CD4-positive, alpha-beta T cell treated with Interleukin-12 subunit alpha and Interleukin-12 subunit beta, for 1 hour (primary cell): ENCODE measurements at places on chromosomes 12 and 14.

- DNase-seq, result no peak
Measured at GRCh38 chr14:47658041-47658440, 17.4 kb downstream of the MDGA2 start.

DNA sequence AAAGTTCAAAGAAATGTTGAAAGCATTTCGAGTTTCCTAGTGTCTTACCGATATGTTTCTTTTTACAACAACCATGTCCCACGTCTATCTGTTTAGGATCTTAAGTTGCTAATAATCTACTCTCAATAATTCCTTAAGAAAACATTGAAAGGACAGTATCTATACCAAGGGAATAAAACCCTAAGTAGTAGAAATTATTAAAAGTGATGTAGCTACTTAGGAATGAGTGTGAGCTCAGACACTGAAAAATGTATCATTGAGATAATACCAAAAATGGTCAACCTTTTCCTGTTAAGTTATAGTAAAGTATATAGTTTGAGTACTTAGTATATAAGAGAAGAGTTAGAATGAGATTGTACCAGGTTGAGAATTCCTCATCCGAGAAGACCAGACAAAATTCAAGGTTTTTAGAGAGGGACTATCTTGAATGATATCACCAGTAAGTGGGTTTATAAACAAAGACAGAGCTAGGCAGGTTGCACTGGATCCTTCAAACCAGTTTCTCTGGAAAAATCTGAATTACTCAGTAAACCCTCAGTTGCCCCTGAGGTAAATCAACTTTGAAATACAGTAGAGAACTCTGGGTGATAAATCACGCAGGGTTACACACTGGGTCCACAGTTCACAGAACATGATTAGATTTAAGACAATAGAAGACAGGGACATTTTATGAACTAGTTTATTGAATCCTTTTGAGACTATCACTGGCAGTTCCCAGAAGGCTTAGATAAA lies 96.8 kb downstream of the ERGIC2 start:
- no peak for DNase-seq

DNA sequence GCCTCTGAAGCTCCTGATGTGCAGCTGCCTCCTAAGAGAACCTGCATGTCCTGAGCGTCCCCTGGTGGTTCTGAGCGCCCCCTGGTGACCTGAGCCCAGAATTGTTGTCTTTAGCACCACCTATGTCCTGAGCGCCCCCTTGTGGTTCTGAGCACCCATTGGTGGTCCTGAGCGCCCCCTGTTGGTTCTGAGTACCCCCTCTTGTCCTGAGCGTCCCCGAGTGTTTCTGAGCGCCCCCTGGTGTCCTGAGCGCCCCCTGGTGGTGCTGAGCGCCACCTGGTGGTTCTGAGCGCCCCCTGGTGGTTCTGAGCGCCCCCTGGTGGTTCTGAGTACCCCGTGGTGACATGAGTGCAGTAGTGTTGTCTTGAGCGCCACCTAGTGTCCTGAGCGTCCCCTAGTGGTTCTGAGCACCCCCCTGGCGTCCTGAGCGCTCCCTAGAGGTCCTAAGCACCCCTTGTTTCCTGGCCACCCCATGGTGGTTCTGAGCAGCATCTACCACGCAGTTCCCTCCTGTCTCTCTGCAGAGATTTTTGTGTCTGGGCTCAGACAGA lies 782.5 kb downstream of the TMEM121 start:
- DNase-seq, result peak; percentile 73

GRCh38 chr12:25052914-25053211 lies 104.0 kb upstream of the BCAT1 start:
- DNase-seq, result peak; percentile 34

DNA sequence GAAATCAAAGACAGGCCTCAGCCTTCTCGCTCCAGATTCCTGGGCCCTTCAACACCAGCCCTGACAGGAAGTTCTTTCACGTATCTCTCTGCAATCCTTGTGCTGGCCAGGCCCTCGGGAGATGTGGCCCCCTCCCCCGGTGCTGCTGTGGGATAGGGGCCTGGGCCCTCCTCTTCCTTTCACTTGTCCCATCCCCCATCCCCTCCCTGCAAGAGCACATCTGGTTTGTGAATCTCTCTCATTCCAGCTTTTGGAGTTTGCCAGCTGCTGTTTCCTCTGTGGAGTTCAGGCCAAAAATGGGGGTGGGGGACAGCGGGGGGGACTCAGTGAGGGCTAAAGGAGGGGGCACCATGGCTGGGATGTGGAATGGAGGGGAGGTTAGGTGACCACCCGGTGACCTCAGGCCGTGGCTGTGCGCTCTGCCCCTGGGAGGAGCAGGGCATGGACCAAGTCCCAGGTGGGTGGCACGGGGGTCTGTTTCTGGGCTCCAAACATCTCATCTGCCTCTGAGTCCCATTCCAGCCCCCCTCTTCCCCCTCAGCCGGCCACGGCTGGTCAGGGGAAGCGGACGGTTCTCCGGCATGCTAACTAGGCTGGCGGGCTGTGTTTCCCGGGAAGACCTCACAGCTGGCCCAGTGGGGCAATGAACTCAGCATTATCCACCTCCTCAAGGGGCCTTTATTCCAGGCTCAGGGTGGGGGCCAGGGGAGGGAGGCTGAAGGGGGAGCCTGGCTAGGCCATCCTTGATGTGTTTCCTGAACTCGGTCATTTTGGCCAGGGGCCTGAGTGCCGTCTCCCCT lies 7.4 kb downstream of the LRP1 start:
- no peak for DNase-seq

DNA sequence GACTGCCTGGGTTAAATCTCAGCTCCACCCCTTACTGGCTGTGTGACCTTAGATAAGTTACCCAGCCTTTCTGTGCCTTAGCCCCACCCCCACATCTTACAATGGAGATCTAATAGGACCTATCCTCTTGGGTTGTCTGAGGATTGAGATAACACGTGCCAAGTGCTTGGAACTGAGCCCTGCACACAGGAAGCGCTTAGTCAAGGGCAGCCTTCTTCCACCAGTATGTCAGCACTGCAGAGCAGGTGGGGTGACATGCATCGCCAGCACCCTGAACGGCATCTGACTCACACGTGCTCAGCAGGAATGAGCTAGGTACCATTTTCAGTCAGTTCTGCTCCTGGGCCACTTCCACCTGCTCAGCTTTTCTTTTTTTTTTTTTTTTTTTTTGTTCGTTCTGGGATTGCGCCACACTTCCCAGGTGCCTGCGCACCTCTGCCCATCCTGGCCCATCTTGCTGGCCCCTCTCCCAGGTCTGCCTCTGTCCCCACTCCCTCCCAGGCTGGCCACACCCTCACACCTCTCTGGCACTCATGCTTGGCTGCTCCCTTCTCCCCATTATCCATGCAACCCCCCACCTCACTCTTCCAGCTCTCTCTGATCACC lies 19.6 kb downstream of the LGMN start:
- DNase-seq, result no peak

GRCh38 chr14:70077720-70078119 lies 111.0 kb downstream of the SLC8A3 start:
- DNase-seq, result no peak

DNA sequence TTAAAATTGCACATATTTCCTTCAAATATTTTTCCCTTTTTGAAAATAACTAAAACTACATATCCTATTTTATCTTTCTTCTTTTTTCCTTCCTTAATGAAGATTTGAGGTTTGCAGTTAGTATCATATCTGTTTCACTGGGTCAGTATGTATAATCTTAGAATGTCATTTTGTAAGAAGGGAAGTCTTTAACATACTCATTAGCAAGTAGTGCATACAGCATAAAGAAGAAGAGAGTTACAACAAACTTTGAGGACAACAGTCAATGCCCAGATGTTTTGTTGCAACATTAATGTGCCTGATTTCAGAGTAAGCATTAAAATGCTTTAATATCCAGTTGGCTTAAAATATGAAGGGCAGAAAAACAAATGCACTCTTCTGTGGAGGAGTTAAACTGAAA lies 176.9 kb upstream of the FBXO33 start:
- DNase-seq, result no peak

GRCh38 chr12:65685514-65685913 lies 138.8 kb upstream of the HMGA2 start:
- no peak for DNase-seq

DNA sequence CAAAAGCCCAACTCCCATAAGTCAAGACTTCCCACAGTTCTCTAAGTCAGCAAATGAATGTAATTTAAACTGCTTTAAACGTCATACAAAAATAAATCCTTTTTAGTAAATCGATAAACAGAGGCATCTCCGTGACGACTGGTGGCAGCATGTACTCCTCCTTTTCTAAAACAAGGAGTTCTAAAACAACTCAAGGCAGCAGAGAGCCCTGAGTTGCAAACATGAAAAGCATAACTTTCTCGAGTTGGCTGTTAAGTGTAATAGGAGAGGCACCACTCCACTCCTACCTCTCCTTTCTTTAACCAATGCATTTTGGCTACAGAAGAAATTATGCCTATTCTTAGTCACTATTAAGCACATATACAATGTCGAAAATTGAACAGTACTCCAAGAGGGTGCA lies 22.0 kb downstream of the LTBR start:
- DNase-seq, result no peak

GRCh38 chr12:85296362-85296761 lies 16.3 kb downstream of the ALX1 start:
- no peak for DNase-seq

DNA sequence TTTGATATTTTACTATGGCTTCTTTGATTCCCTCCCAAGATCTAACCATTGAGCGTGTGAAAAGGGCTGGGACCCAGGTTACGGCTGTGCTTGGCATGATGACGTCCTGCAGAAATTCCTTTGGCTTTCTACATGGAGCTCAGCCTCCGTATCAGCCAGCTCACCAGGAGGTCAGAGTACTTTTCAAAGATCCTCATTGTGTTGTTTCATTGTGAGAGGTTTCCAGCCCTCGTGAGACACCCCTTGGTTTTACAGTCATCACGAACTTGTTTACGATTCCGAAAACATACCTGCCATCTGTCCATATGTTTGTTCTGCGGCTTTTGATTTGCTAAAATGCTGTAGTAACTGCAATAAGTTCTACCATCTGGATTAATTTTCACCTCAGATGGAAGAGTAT lies 453.1 kb downstream of the TMEM121 start:
- no peak for DNase-seq

GRCh38 chr12:69579029-69579428 lies 6.2 kb upstream of the CCT2 start:
- DNase-seq, result no peak

GRCh38 chr12:52965337-52965731 lies 16.4 kb downstream of the KRT18 start:
- no peak for DNase-seq

DNA sequence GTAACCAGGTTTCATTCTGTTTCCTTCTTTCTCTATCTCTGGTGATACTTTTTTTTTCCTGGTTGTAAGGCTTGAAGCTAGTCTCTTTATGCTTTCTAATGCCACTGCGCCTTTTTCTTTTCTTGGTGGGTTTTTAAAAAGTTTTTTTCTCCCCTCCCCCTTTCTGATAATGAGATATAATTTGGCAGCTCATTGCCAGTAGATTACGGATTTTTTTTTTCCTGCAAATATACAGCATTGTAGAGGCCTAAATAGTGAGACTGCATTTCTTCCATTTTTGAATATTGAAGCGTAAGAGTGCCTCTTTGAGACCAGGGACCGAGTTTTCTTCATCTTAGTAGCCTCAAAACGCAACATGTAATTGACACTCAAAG lies 1.1 kb downstream of the PAPOLA start:
- no peak for DNase-seq

DNA sequence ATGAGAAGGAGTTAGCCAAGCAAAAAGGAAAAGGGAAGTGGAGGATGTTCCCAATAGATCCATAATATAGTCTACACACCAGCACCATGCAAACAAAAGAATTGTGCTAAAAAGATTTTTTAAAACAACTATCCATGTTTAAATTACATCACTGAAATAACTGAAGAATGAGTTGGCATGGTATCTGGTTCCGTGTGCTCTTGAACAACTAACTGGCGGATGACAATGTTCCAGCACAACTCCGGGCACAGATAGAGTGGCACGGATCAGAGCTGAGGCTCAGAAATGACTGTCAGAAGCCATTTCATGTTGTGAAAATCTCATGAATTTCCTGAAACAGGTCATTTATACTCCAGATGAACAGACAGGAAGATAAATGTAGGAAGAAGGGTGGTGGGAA lies 153.1 kb downstream of the HMGA2 start:
- DNase-seq, result no peak

- no peak for DNase-seq
Measured at GRCh38 chr12:1851151-1851701, 30.9 kb downstream of the LRTM2 start.

DNA sequence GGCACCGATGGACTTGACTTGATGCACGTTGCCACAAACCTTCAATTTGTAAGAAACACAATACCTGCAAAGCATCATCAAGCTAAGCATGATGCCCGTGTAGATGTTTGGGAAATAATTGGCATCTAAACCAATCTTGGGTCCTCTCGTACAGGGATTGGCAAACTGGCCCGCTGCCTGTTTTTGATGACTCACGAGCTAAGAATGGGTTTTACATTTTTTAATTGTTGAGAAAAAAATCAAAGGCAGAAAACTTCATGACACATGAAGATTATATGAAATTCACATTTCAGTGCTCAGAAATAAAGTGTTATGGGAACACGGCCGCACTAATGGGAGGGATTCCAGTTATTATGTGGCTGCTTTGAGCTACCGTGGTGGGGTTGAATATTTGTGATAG lies 10.9 kb downstream of the MTA1 start:
- DNase-seq, result no peak

DNA sequence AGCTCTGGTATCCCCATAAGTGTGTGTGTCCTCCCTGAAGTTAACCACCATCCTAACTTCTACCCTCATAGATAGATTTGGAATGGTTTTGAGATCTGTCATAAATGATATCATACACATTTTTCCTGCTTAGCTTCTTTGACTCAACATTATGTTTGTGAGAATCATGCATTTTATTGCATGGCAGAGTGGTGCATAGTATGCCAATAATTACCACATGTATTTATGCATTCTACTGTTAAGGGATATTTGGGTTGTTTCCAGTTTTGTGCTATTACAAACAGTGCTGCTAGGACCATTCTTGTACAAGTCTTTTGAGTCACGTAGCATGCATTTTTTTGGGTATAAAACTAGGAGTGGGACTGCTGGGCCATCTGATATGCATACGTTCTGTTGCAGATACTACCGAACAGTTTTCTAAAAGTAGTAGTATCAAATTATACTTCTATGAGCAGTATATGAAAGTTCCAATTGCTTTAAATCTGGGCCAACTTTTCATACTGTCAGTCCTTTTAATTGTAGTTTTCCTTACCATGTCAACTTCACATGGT lies 13.4 kb downstream of the GRIP1 start:
- DNase-seq, result no peak
